Midbrain (tissue), 1 donor: ENCODE measurements at places on chromosomes 3 and 15.
A peak's percentile ranks its signal among the peaks of the same experiment; 100 is the strongest.

DNA sequence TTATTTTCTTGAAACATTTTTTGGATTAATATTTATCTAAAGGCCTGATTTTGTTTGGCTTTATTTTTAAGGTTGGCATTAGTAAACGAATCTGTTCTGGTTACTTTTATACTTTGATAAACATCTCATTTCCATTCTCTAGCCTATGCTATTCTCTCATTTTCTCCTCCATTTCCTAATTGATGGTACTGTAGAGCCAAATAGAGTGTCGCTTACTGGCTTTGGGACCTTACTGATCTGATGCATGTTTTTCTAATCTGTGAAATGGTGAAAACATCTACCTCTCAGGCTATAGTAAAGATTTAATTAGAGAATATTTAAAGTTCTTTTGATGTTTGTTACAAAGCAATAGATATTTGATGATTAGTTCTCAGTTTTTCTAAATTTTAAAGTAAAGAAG is 1.6 kb downstream of the LNP1 start:
- DNase-seq = no peak

DNA sequence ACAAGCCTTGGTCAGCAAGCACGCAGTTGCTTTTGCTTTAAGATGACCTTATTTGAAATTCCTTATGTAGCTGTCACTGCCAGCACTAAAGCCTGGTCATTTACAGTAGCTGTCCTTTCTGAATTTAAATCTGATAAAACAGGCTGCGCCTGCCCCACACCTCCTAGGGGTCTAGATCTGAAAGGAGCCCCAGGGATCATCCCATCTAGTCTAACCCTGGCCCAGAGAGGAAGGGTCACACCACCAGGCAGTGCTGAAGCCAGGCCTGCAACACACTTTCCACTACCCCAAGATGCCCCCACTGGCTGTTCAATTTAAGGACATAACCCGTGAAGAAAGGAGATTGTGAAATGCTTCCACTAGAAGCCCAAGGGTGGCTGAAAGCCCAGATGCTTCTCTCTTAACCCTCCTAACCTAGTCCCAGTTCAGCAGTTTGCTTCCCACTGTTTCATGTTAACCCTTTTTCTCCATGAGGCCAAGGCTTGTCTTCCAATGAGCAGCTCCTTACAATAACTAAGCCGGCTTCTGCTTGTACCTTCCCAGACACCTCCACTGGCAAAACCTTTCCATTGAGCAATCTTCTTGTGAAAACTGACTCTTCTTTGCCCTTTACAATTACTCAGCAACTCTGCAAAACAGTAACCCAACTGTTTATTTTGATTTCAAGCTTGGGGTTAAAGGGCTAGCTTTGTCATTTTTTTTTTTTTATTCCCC is 198.9 kb upstream of the LPP start:
- DNase-seq = no peak

DNA sequence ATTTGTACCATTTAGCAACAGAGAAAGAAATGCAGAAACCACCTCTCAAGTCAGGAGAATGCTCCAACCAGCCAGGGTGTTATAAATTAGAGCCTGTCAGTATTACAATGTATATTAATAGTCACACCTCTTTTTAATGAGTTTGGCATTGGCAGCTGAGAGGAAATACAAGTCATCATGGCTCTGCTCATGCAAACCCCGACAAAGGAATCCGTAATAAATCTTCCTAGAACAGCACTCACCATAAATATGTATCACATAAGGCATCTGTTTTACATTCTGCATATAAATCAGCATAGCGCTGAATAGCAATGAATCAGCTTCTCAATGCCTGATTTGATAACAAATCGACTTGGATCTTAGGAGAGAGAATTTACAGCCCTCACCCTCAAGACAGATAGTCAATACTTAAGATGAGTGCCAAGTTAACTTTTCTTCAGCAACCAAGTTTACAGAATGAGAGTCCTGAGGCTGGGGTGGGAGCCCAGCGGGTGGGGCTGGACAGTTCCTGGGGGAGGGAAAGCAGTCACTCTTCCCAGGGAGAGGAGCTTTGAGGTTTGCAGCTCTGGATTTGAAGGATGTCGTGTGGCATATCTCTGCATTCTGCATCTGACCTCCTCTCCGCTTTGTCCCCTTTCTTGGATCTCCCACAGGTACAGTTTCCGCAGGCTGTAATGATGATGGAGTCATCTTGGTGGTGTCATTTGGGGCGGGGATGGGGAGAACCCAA is 1034.4 kb upstream of the NR2F2 start:
- DNase-seq = no peak

DNA sequence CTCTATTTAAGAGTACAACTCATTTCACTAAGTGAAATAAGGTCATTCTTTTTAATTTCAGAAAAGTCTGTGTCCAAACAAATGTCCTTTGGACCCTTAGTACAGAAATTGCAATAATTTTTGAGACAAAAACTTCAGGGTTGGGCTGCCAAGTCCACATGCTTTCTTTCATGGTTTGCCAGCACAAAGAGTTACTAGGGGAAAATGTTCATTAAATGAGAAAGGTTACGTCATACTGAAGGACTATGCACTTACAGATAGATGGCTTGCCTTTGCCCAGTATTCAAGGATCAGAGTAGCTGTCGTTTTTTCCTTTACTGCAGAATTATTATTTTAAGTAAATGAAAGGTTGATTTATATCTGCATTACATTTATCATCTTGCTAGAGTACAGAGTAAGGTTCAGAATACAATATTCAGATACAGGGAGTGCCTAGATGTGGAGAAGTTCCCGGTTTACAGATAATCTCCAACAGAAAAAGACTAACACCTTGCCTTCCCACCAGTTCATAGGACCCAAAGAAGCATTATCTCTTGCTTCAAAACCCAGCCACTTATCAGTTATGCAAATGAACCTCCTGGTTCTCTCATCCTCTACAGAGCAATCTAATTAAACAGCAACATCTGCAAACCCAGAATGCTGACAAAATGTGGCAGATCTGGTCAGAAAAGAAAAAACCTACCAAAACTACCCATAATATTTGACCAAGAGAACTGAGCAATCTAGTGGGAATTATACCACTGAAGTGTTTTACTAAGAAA is 179.3 kb downstream of the FRMD5 start:
- peak; percentile 20 for DNase-seq

DNA sequence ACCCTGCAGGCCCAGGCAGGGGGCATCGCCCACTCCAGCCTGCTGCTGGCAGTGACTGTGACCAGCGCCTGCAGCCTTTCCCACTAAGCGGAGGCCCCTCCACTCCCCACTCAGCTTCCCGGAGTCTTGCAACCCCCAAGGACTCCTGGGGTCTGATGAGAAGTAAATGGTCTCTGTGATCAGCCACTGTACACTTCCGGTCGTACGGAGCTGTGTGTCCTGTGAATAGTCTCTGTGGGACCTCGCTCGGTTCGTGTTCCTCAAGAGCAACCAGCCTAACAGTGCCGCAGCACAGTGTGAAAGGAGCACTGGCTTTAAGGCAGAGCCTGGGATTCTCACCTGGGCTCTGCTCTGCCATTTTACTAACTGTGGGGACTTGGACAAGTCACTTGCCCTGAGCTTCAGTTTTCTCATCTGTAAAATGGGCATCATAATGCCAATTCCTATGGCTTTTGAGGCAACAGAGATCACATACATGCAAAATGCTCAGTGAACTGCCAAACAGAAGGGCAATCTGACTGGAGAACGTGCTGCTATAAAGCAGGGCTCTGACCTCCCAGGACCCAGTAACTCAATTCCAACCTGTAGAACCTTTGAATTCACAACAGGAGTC is 26.7 kb downstream of the TMEM43 start:
- DNase-seq = no peak

DNA sequence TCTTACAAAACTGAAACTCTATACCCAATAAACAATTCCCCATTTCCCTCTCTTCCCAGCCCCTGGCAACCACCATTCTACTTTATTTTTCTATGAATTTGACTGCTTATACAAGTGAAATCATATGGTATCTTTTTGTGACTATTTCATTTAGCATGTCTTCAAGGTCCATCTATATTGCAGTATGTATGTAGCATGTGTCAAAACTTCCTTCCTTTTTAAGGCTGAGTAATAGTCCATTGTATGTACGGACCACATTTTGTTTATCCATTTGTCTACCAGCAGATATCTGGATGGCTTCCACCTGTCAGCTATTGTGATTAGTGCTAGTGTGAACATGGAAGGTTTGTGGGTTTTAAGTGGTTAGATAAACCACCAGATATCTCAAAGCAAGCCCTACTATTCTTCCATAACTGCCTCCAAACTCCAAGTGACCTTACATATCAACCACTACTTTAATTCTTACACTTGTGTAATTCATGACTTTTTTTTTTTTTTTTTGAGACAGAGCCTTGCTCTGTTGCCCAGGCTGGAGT is 134.7 kb downstream of the TMCC1 start:
- no peak for DNase-seq

- DNase-seq = no peak
Observed at GRCh38 chr15:73950479-73950830, 24.2 kb downstream of the LOXL1 start.

- peak; percentile 3 for DNase-seq
Observed at GRCh38 chr3:45515999-45516725, 78.4 kb upstream of the LIMD1 start.

DNA sequence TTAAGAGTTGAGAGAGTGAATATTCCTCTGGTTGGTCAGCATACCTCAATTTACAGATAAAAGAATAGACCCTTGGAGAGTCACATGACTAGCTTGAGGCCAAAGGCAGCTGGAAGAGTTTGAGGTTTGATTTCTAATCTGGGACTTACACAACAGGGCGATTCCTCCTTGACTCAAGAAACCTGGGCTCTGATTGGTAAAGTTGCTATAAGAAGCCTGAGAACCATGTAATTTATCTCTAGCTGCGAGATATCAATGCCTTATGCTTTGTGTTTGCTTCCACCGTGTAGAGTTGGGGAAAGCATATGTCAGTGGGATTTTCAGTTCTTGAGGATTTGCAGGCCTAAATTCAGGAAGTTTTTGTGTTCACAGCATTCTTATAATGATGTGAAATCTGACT is 206.0 kb downstream of the KLHL25 start:
- DNase-seq = no peak

GRCh38 chr3:59845386-59845785 is 795.6 kb upstream of the CFAP20DC start:
- DNase-seq = no peak

- DNase-seq = no peak
Observed at GRCh38 chr15:43538091-43538490, 20.7 kb downstream of the MAP1A start.

DNA sequence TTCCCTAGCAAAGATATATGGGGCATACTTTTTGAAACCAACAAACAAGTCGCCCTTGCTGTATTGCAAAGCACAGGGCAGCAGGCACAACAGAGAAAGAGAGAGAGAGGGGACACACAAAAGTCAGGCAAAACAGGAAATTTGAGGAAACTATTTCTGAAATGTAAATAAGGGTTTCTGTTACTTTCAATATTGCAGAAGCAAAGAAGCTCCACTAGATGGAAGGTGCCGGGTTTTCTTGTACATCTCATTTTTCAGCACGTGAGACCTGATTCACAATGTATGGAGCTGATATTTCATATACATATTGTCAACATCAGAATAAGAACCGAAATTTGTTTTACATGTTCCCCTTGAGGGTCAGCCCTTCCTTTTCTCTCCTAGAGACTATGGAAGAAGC is 127.4 kb downstream of the FOXP1 start:
- no peak for DNase-seq

DNA sequence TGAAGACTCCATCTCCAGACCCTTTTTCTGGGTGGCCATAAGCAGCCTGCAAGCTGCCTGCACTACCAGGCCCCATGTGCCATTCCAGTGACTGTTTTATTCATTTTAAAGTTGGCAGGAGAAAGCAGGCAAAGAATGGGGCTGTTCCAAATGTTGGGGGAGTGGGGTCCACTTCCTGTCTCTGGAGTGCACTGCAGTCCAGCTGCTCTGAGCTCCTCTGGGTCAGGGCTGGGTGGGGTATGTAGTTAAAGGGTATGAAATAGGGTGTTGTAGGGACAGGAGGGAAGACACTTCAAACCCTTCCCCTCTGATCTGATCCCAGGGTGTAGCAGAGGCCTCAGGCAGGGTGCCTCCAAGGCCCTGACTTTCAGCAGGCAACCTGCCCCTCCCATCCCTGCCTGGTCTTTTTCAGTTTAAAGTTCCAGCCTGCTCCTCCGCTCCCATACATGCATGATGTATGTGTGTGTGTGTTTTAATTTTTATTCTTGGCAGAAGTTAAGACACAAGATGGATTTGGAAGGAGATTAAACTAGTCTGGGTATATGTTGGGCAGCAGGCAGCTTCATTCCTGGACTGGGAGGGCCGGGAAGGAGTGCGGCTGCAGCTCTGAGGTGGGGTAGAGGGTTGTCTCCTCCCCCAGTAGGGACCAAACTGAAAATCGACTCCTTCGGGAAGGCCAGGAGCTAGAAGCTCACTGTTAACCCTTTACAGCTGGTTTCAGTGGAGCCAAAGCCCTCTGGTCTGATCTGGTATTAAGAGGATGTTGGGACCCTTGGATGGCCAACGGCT is 17.3 kb downstream of the BOC start:
- DNase-seq = no peak

GRCh38 chr15:59116141-59116540 is 11.2 kb downstream of the CCNB2 start:
- no peak for DNase-seq

DNA sequence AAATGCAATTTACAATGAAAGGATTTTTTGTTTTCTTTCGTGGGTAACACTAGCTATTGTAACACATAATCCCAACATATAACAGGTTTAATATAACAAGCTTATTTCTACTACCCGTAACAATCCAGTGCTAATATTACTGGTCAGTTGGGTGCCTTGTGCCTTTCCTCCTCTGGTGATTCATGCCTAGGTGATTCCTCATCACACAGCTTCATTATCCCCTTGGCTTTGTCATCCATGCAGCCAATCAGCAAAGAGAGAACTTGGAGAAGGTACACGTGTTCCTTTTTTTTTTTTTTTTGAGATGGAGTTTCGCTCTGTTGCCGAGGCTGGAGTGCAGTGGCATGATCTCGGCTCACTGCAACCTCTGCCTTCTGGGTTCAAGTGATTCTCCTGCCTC is 30.7 kb downstream of the CHST14 start:
- no peak for DNase-seq

DNA sequence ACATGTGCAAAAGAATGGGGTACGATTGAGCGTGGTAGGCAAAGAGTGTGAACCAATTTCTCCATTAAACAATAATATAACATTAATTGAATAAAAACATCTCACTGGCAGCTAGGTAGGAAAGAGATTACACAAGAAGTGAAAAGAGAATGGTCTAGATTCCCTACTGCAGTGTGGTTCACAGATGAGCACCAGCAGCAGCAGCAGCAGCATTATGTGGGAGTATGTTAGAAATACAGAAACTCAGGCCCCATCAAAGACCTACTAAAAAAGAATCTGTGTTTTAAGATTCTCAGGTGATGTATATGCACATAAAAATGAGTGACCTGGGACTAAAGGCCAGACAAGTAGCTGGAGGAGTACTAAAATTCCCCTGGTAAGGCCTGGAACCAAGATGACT is 118.2 kb downstream of the ADAM10 start:
- DNase-seq = no peak
